Left renal cortex interstitium (tissue), 4 donors: ENCODE measurements at places on chromosomes 12 and 14.

GRCh38 chr12:33226671-33227070 is 212.9 kb downstream of the SYT10 start:
- no peak for DNase-seq

GRCh38 chr14:75175677-75176141 is 703 bp downstream of the TMED10 start:
- DNase-seq: no peak

GRCh38 chr12:125198652-125199051 is 133.4 kb downstream of the AACS start:
- no peak for DNase-seq

DNA sequence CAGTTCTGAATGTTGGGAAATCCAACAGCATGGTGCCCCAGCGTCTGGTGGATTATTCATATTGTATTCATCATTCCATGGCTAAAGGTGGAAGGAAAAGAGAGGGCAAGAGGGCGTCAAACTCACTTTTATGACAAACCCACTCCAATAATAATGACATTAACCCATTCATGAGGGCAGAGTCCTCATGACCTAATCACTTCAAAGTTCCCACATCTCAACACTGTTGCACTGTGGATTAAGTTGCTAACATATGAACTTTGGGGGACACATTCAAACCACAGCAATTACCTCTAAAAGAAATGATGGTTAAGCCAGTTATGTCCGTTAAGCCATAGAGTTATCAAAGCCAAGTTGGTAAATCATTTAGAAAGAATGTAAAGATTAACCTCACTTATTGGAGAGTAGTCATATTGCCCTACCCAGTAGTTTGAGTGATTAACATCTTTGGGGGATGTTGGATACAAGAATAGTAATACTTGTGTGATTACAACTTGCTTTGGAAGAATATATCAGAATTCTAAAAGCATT is 212.4 kb upstream of the FLRT2 start:
- no peak for DNase-seq

- no peak for DNase-seq
Observed at GRCh38 chr14:101774814-101775213, 13.3 kb downstream of the PPP2R5C start.

DNA sequence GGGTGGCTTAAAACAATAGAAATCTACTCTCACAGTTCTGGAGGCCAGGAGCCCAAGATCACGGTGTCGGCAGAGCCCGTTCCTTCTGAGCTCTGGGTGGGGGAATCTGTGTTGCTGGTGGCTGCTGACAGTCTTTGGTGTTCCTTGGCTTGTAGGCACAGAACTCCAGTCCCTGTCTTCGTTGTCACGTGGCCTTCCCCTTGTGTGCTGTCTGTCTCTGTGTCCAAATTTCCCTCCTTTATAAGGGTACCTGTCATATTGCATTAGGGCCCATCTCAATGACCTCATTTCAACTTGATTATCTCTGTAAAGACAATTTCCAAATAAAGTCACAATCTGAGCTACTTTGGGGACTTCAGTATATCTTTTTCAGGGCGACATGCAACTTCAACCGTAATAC is 81.6 kb downstream of the CCDC92 start:
- no peak for DNase-seq

DNA sequence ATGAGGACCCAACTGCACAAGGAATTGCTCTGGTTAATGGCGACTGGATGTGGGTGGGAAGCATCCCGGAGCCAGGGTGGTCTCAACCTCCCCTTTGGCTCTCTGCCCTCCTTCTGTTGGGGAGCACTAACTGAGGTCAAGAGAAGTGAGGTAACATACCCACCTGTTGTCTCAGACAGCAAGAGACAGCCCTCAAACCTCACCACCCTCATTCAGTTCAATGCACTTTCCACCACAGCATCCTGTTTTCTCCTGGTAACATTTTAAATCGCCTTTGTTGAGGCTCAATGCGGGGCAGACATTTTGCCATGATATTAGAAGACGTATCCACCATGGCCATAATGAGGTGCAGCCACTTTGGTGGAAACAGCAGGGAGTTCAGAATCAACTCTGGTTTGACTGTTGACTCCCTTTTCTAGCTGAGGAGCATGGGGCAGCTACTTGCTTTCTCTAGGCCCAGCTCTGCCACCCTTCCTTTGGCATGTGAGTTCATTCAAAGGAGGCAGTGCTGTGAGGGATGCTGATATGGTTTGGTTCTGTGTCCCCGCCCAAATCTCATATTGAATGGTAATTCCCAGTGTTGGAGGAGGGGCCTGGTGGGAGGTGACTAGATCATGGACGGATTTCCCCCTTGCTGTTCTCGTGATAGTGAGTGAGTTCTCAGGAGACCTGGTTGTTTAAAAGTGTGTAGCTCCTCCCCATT is 338.6 kb downstream of the PCNX1 start:
- DNase-seq: no peak

GRCh38 chr14:69626132-69626500 is 14.7 kb downstream of the SUSD6 start:
- DNase-seq: no peak

DNA sequence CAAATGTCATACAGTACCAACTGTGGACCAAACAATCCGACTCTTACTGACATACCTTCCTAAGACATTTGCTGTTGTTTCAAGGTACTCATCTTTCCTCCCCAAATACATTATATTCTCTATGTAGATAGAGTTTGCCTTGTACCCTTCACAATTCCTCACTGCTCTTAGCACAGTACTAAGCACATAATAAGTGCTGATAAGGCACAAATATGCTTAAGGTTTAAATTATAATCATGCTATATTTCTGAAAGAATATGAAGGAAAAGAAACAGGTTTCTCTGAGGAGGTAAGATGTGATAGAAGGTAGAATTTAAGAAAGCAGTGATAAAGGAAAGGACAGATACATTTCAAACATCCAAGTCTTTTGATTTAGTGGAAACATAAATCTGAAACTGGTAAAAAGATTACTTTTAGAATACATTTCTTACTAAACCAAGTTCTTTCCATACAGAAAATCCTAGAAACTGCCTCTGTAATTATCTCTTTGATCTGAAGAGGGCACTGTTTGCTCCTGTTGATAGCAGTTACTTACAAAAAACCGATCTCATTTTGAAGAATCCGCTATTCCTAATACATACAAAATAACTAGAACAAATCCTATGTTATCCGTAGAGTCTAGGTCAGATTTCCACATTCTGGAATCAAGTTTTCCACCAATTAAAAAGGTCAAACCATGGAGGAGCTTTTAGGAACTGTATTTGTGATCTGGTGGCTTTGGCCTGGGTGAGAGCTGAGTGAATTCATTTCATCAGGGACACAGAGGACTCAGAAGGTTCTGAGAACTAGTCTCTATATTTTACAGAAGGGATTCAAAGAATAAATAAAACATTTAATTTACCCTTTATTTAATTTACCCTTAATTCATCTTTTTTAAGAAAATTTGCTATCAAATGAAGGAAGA is 311.9 kb downstream of the DAD1 start:
- no peak for DNase-seq

- DNase-seq: no peak
Observed at GRCh38 chr14:104855532-104856090, 9.5 kb upstream of the CEP170B start.

GRCh38 chr14:105980224-105980623 is 453.8 kb downstream of the TMEM121 start:
- DNase-seq: no peak

DNA sequence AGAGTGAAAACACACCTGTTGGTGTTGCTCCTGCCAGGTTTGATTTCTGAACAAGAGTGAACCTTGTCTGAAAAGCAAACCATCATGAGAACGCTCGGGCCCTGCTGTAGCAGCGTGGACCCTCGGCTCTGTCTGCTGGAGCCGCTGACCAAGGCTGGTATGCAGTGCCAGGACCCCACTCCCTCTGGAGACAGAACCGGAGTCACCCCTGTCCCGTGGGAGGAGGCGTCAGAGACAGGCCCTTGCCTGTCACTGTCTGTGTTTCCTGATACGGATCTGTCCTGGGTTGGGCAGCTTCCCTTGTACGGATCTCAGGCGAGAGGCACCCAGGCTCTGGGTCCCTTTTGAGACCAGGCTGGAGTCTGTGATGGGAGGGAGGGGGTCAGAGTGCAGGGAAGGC is 111.6 kb downstream of the ADGRD1 start:
- no peak for DNase-seq
